Stimulated activated CD4-positive, alpha-beta T cell treated with anti-CD3 and anti-CD28 coated beads, Interleukin-1b, Interleukin-23, amount 100 ng/mL, for 1 hour (primary cell): ENCODE measurements at places on chromosomes 7 and 10.

DNA sequence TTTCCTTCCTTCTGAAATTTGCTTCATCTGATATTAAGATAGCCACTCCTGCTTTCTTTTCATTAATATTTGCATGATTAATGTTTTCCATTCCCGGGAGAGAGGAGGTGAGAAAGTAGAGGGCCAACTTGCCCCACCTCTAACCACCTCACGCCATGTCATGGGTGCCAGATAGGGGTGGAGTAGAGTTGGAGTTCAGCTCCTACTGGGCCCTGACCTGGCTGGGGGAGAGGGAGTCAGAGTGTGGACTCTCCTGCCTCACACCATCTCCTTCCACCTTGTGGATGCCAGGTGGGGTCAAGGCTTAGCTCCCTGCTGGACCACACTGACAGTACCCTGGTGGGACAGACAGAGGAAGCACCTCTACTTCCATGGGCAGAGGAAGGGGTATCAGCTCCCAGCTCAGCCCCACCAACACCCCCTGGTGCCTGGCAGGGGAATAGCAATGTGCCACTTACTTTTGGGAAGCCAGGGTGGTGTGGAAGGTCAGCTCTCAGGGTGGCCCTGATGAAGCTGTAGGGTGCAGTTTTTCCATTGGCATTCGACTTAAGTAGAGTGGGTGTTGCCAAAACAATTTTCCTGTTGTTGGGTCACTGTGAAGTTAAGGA lies 28.0 kb downstream of the CHST12 start:
- DNase-seq, result peak; percentile 20

DNA sequence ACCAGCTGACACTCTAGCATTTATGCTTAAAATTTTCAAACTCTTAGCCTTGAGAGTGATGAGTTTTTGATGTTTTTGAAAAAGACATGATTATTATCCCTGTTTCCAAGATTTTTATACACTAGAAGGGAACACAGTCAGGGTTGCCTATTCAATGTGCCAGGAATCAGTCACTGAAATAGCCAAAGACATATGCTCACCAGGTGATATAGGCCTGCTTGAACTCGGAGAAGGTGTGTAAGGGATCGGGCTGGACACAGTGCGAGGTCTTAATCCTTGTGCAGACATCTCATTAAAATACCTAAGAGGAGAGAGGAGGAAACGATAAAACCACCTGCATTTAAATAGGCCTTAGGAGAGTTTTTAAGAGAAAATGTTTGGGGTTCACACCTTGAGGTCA lies 51.0 kb upstream of the MRLN start:
- DNase-seq, result no peak

GRCh38 chr10:86671985-86672710 lies 3.8 kb downstream of the LDB3 start:
- DNase-seq, result no peak

- DNase-seq, result no peak
These were observed 72.2 kb downstream of the TBXAS1 start for GRCh38 chr7:139901056-139901795.

GRCh38 chr7:134532180-134532953 lies 5.0 kb downstream of the AKR1B10 start:
- no peak for DNase-seq

GRCh38 chr7:27210441-27211083 lies 10.7 kb upstream of the HOXA13 start:
- DNase-seq, result no peak

DNA sequence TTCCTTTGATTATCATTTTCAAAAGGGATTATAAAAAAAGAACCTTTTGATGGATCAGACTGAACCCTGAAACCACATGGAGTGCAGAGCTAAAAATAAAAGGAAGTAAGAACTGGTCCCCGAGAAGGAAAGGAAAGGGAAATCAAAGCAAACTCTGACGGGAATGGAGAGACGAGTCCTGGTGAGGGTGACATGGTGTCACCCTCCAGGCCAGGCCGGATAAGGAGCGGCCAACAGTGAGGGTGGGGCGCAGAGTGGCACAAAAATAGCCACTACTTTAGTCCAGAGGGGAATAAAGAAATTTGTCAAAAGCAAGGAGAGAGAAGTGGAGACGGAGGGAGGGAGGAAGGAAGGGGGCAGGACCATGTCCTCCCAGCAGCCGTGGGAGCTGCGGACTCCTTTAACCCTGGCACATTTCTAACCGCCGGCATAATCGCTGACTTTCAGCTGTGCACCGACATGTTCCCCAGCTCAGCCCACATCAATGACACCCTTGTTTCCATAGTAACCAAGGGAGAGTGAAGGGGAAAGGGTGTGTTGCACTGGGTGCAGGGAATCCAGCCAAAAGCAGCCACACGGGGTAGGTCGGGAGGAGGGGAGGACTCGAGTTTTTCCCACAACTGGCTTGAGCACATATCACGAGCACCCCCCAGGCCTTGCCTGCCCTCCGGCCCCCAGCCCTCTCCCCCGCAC lies 29.7 kb downstream of the TRIM8 start:
- DNase-seq, result no peak

DNA sequence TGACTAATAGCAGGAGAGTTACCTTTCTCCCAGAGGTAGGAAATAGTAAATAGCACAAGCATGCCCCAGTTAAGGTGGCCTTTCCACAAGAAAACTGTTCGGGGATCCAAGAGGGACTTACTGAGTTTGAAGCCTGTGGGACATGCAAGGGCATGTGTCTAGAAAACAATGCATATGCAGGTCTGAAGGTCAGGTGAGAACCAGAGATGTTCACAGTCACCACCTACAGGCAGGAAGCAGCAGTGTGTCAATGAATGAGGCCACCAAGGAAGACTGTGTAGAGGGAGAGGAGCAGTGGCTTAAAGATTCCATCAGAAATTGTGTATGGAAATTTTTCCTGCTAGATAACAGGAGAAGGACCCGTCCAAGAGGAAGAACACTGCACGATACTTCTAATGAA lies 66.0 kb downstream of the CALD1 start:
- no peak for DNase-seq

DNA sequence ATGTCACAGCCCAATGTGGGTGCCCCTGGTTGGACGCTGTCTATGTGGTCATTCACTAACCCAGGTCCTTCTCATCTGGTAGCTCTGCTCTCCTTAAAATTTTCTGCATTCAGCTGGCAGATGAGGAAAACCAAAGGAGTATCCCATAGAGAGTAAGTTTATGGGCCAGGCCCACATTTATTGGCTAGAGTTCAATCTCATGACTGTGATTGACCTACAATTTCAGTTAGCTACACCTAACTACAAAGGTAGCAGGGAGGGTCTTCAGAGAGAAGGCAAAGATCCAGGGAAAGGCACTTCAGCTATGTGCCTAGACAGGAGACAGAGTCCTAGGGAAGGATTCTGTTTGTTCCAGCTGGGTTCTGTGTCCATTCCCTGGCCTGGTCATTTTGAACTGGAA lies 23.7 kb upstream of the PPIF start:
- DNase-seq, result no peak

DNA sequence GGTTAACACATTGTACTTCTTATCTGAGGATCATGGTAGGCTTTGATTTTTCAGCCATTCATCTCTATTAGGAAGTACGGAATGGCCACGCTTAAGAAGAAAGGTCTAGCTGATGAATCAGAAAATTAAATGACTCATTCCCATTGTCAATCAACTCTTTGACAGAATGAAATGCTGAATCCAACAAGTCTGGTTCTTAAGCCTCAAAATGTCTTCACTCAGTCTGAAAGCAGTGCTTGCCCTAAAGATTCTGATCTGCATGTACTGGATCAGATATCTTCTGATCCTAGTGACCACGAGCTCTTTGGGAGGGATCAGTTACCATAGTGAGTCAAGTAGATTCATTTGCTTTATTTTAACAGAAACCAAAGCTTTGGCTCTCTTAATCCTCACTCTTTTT lies 5.7 kb upstream of the CELF2 start:
- no peak for DNase-seq

DNA sequence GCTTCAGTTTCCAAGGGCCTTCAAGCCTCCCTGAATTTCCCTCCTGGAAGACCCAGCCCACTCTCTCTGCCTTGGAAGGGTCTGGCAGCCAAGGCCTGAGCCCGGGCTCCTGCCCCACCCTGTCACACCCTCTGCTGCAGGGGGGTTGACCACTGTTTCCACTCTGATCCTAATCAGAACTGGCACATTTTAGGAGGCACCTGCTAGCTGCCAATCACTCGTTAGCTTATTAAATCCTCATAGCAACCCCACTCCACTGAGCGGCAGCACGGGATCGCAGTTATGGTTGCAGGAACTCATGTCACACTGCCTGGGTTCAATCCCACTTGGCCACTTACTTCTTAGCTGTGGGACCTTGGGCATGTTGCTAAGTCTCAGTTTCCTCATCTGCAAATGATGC lies 12.9 kb downstream of the HSPB1 start:
- DNase-seq, result no peak

- no peak for DNase-seq
These were observed 128.1 kb upstream of the ANK3 start for GRCh38 chr10:60517805-60518204.
